CD4-positive, alpha-beta T cell treated with Interleukin-15 for 4 hours (primary cell): ENCODE measurements at places on chromosomes 5 and 9.

- no peak for DNase-seq
These were observed 229.3 kb downstream of the SLF1 start for GRCh38 chr5:94847726-94848125.

DNA sequence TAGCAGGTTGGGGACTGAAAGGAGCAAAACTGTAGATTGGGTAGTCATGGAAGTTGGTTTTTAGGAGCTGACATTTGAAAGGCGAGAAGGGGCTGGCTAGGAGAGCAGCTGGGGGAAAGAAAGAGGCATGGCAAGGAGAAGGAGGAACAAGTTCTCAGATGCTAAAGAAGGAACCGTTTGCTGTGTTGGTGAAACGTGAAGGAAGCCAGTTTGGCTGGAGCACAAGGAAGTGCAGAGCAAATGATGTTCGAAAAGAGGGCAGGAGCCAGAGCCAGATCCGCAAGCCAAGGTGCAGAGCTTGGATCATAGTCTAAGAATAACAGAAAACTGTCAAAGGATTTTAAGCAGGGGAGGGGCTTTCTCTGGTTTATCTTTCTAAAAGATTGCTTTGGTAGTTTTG is 276.6 kb downstream of the ASTN2 start:
- DNase-seq = no peak

- DNase-seq = no peak
These were observed 56.9 kb downstream of the GPR107 start for GRCh38 chr9:130110596-130111021.

- no peak for DNase-seq
These were observed 142.4 kb downstream of the ST8SIA4 start for GRCh38 chr5:100760688-100761087.

GRCh38 chr5:73770172-73771025 is 144.4 kb downstream of the ARHGEF28 start:
- DNase-seq = no peak

GRCh38 chr9:105901514-105902109 is 207.3 kb downstream of the TMEM38B start:
- no peak for DNase-seq

- no peak for DNase-seq
These were observed 103.0 kb upstream of the ERCC6L2 start for GRCh38 chr9:95772320-95773052.

- DNase-seq = no peak
These were observed 19.5 kb downstream of the DCAF10 start for GRCh38 chr9:37820142-37820541.

- DNase-seq = no peak
These were observed 27.5 kb upstream of the GPR21 start for GRCh38 chr9:123005964-123006363.

DNA sequence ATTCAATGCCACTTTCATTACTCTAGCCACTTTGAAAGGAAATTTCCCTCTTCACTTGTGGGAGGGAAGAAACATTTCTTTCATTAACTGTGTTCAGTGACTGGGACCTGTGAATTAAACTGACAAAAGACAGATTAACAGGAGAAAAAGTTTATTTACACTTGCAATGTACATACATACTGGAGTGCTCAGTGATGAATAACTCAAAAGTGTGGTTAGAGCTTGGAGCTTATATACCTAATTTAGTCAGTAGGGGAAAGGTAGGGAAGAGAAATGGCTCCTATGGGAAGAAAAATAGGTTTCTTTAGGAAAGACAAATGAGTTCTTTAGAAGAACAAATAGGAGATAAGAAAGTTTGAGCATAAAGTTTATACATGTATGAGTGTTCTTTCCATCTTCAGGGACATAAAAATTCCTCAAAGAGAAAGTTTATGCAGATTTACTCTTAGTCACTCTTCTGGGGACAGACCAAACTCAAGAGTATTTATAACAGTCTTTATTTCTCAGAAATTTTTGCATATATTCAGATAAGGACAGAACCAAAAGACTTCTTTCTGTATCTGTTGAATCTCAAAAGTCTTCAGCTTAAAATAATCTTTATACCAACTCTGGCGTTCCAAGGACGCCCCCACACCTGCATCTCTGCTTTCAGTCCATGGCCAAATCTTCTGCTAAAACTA is 120.0 kb upstream of the RAI14 start:
- DNase-seq = no peak

GRCh38 chr9:4803670-4804530 is 11.2 kb downstream of the RCL1 start:
- no peak for DNase-seq

DNA sequence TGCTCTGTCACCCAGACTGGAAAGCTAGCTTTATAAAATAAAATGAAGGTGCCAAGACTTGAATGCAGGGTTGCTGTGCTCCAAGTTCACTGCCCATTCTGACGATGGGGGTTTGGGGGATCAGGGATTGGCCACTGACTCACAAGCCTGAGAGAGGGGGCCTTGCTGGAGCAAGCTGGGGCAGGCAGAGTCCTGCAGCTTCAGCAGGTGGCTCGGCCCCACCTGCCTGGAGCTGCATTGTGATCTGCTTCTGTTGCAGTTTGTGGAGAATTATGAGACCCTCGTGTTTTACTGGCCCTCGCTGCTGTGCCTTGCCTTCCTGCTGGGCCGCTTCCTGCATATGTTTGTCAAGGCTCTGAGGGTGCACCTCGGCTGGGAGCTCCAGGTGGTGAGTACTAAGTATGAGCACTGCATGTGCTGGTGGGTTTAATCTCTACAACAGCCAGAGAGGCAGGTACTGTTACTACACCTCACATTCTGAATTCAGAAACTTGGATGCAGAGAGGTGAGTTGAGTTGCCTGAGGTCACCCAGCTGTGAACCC is 31.1 kb upstream of the CCDC180 start:
- DNase-seq = no peak

DNA sequence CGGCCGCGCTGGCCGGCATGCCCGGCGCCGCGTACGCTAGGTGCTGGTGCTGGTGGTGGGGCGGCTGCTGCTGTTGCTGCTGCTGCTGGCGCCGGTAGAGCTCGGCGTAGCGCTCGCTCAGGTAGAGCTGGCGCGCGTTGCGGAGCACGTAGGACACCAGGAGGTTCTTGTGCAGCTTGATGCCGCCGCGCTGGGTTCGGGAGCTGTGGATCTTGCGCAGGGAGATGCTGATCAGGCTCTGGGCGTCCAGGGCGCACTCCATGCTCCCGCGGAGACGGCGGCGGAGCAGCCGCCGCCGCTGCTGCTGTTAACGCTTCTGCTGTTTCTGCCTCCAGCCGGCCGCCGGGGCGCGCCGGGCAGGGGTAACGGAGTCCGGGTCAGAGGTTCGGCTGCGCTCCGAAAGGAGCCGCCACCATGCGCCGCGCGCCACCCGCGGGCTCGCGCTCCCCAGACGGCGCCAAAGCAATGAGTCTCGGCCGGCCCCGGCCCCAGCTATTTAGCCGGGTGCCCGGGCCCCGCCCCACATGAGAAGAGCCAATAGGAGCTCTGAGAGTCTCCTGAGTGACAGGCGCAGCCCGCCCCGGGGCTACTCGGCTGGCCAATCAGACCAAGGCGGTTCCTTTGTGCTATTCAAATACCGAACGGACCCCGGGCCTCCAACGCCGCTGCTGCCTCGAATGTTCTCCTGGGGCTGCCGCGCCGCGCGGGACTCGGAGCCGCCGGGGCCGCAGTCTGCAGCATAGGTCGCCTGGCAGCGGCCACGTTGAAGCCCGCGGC is at the start of gene IER5L:
TSS of gene IER5L (minus strand) at position 471 of the 777 bp plus-strand sequence. CDS start at position 262, 209 bp downstream.
- DNase-seq = peak; percentile 95

- DNase-seq = no peak
These were observed 105.0 kb upstream of the FAM120A start for GRCh38 chr9:93346231-93347112.

DNA sequence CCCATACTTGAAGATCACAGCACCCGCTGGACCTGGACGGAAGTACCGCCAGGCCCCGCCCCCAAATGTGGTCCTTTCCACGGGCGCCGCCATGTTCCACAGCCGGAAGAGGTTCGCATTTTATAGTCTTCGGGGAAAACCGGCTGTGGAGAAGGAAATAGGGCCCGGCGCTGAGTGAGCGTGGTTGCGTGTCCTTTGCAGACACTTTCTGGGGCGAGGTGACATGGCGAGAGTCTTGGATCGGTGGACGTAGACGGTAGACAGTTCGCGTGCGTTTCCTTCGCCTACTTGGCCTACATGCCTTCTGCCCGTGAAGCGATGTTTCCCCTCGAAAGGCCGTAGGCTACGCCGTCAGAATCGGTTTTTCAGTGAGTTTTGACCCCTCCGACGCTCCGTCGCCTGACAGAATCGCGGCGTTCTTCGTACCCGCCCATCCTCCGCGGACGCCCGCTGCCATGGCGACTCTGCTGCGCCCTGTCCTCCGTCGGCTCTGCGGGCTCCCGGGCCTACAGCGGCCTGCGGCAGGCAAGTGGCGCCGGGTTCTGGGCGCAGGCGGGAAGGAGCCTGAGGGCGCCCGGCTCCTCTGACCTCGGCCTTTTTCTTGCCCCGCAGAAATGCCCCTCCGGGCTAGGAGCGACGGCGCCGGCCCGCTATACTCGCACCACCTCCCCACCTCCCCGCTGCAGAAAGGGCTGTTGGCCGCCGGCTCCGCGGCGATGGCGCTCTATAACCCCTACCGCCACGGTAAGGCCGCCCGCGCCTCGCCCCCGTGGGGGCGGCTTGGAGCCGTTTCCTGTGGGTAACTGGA is at the start of the genes COQ4 and TRUB2:
TSS of gene COQ4 (plus strand) at position 436 of the 808 bp plus-strand sequence. CDS start at position 456, 20 bp downstream.
TSS of gene TRUB2 (minus strand) at position 44 of the 808 bp plus-strand sequence. CDS start at position 5, 39 bp downstream.
- peak; percentile 93 for DNase-seq

GRCh38 chr5:8905021-8905420 is 640.9 kb downstream of the SEMA5A start:
- DNase-seq = no peak

- DNase-seq = no peak
These were observed 3.9 kb downstream of the GABRA1 start for GRCh38 chr5:161851691-161852299.

GRCh38 chr9:107613321-107613720 is 123.8 kb upstream of the KLF4 start:
- DNase-seq = no peak

- DNase-seq = no peak
These were observed 259.5 kb downstream of the GAS1 start for GRCh38 chr9:86687788-86688187.

DNA sequence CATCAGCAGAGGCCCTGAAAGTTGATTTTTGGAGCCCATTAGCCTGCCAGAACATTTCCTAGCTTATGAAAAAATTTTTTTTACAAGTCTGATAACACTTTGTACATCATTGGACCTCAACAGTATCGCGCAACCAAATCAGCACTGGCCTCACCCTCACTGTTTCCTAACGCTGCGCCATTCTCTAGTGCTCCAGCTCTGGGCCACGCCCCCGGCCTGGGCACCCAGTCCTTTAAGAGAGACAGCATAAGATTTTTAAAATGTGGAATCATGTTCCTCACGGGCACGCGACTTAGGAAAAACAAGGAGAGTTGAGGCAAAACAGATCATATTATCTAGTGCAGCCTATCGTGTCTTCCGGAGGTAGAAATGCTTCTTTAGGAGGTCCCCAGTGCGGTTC is 114.5 kb downstream of the BOD1 start:
- no peak for DNase-seq

GRCh38 chr5:168209244-168209995 is 82.0 kb upstream of the WWC1 start:
- no peak for DNase-seq

DNA sequence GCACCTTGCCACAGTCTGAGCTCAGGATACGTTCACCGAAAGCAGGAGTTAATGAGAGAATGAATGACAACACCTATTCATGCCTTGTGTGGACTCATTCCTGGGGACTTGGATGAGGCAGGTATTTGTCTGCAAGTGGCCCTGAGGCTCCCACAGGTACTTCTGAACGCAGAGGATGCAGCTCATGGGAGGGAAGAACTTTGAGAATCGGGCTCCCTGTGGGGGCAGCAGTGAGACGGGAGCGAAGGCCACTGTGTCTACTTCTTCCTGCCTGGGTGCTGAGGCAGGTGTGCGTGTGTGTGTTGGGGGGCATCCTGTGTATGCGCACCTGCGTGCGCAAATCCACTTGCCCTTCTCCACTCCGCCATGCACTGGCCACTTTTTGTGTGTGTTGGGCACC is 42.2 kb downstream of the PTPN3 start:
- DNase-seq = no peak

DNA sequence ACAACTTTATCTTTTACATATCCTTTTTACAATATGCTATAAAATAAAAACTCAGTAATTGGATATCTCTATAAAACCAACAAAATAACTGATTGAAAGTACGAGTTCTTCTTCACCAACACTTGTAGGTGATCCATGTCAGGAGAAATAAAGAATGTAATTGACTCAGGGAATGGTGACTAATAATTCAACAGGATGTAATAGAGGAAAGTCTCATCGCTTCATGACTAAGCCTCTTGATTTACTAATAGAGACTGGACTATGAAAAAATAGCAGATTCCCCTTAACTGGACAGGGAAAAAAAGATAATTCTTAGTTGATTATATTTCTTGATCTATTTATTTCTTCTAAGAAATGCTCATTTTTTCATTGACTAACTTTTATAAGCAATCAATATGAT is 507.7 kb upstream of the PTGER4 start:
- no peak for DNase-seq

GRCh38 chr5:156947925-156948324 is 15.1 kb downstream of the TIMD4 start:
- DNase-seq = no peak

DNA sequence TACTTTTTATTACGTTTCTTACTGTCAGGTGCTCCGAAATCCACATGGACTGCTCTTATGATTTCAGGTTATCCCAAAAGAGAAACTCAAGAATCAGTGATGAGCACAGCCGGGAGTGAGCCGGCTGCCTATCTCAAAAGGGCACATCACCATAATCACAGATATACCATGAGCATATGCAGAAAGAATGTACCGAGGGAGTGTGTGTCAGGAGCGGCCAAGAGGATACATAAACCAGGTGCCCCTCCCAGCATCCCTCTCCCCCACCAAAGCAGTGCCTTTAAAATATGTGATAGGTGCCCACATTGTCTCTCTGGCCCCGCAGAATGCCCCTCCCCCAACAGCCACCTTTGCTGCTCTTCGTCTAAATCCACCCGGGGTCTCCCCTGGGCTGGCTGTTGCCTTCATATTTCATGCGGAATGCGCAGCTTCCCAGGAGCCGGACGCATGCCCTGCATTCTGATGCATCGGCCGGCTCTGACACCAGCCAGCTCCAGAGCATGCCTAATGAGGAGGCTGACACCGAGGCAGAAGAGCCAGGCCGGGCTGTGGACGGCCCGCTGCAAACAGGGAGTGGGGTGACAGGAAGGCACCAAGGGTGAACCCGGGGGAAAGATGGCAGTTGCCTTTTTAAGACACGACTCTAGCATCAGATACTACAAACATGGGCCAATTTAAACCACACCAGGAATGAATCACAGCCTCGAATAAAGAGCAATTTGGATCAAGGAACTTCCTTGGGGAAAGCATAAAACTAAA is 652.3 kb downstream of the BNC2 start:
- DNase-seq = no peak

DNA sequence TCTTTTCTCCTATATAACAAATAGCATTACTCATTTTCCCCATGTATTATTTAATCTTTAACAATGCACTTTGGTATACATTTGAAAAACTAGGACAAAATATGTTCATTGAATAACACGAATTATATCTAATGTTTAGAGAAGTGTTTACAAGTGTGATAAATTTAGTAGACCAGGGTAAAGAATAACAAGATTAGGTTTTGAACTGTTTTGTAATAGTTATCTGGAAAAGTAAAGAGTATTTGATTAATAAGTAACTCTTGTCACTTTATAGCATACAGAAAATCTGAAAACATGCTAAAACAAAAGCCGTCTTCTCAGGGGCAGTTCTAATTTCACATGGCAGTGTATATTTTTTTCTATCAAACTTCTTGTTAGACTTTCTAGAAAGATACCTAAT is 58.5 kb downstream of the PPIC start:
- DNase-seq = no peak
